Kidney (tissue), 22 donors: ENCODE measurements at places on chromosomes 12 and 14.

- no peak for DNase-seq
Observed at GRCh38 chr12:109160433-109160832, 44.0 kb downstream of the ACACB start.

- DNase-seq = no peak
Observed at GRCh38 chr12:84075991-84076390, 836.6 kb downstream of the SLC6A15 start.

GRCh38 chr14:64946310-64947045 is 3.9 kb upstream of the GPX2 start:
- DNase-seq = no peak

- DNase-seq = no peak
Observed at GRCh38 chr12:29610473-29611170, 113.1 kb upstream of the OVCH1 start.
